ENCODE measurements at places on chromosomes 13 and 19. TPM values are rescaled to one million over a fixed set of nuclear protein-coding genes. Genes with fewer than 3 reads are reported as not detected.

The ATXN8OS gene
- total RNA-seq, result not detected

The SLC7A9 gene
- not detected for total RNA-seq

The RPL18 gene
- total RNA-seq, result 1,874 TPM

The WDR88 gene
- total RNA-seq, result not detected

The PDX1 gene
- not detected for total RNA-seq

The POP4 gene
- total RNA-seq, result 53.6 TPM

The JAK3 gene
- 3.5 TPM for total RNA-seq

The GAS6 gene
- total RNA-seq, result 20.5 TPM

The MAP2K2 gene
- total RNA-seq, result 167 TPM

The RBM26 gene
- 70.5 TPM for total RNA-seq

DNA sequence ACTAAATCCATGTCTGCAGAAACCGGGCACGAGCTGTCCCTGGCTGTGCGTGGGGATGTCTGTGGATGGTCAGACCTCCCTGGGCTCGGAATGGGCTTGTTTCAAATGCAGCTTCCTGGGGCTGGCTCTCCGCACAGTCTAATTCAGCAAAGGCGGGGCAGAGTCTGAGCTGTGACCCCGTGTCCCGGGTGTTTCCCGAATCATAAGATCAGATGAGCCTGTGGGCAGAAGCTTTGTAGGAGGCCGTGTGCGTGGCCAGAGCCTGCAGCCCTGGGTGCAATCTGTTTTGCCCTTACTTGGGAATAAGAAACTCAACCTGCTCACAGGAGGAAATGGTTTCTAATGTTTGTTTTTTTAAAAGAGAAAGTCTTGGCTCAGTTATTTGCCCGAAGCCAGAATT is 13.9 kb upstream of the GNA11 start:
- DNase-seq, result no peak

DNA sequence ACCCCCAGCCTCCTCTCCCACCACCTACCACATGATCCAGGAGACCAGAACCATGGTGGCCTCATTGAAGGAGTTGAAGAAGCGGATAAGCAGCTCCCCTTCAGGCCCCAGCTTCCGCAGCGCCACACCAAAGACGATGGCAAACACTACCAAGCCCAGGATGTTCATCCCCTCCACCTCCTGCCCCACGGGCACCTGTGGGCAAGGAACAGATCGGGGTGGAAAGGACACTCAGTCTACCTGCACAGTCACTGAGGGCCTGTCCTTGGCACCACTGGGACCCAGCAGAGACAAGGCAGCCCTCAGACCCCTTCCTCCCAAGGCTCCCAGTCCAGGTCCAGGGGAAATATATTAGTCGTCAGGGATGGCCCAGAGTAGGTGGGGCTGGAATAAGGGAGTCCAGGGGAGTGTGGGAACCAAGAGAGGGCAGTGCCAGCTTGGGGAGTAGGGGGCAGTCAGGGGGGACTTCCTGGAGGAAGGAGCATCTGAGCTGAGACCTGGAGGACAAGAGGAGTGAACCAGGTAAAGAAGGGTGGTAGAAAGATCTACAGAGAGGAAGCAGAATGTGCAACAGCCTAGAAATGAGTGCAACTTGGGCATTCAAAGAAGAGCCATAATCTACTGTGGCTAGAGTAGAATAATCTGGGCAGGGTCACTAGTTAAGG is 5.9 kb downstream of the SLC1A5 start:
- no peak for DNase-seq

- no peak for DNase-seq
These were observed 816.0 kb downstream of the OLFM4 start for GRCh38 chr13:53844473-53845146.

- no peak for DNase-seq
These were observed 451.7 kb downstream of the PCDH9 start for GRCh38 chr13:66778461-66778860.

- DNase-seq, result peak; percentile 91
These were observed 6.3 kb downstream of the ERICH4 start for GRCh38 chr19:41449079-41449864.

DNA sequence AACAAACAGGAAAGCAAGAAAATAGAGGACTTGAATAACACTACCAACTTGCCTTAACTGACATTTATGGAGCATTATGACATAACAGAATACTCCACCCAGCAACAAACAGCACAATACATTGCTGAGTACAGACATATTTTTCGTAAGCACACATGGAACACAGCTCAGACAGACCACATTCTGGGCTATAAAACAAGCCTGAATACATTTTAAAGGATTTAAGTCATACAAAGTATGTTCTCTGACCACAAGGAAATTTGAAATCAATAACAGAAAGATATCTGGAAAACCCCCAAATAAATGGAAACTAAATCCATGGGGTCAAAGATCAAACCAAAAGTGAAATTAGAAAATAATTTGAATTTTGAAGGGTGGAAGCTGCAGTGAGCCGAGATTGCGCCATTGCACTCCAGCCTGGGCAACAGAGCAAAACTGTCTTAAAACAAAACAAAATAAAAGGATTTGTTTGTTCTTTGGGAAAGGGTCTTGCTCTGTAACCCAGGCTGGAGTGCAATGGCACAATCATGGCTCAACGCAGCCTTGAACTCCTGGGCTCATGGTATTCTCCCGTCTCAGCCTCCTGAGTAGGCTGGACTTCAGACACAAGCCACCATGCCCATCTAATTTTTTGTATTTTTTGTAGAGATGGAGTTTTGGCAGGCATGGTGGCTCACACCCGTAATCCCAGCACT is 5.6 kb downstream of the ZDHHC20 start:
- no peak for DNase-seq

DNA sequence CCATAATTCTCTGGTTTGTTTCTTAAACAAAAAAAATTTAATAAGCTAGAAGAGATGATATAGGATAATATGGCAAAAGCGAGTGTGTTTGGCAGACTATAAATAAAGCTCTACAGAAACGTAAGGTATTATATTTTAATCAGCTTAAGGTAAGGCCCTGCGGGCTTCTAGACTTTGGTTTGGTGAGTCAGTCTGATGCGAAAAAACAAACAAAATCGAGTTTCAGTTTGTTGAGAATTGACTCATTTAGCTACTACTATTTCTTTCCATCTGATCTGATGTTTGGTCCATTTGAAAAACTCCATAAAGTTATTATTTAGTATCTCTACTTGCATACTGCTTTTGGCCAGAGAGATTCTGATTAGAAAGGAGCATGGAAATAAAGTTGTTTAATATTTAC is 138.0 kb downstream of the MIPEP start:
- DNase-seq, result no peak

GRCh38 chr13:26679411-26680122 is 81.0 kb downstream of the GPR12 start:
- DNase-seq, result no peak

DNA sequence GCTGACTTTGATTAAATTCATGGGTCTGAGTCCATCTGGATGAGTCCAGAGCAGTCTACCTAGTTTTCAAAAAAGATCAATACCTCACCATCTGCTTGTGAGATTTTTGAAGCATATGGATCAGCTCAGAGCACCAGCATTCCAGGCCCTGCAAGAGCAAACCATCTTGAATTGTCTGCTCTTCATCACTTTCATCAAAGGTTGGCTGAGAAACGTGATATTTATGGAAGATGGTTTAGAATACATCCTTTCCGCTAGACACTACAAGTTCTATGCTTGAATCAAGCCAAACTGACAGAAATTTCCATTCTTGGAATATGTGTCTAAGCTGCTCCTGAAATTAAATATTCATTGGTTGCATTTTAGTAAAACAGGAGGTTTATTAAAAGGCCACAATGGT is 190.3 kb downstream of the KCNRG start:
- DNase-seq, result no peak

- peak; percentile 36 for DNase-seq
These were observed 5.0 kb upstream of the MTMR6 start for GRCh38 chr13:25292301-25292700.

- DNase-seq, result no peak
These were observed 2.2 kb downstream of the HIF3A start for GRCh38 chr19:46299004-46299509.

GRCh38 chr19:39277598-39277997 is 9.4 kb downstream of the IFNL2 start:
- DNase-seq, result no peak

DNA sequence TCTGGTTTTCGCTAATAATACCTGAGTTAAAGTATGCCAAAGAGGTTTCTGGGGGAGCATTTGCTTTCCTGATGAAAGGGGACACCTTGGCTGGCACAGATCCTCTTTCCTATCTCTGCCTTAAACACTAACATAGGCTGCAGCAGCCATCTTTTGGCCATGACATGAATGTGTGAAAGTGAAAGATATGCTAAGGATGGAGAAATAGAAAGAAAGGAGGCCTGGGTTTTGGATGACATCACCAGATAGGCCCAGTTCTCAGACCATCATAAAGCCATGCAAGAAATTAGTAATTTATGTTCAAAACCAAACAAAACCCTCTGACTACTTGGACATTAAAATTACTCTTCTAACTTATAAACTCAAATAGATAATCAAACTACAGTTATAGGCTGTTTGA is 279.7 kb downstream of the COG6 start:
- no peak for DNase-seq

- no peak for DNase-seq
These were observed 267.3 kb downstream of the RFC3 start for GRCh38 chr13:34085204-34085603.

- no peak for DNase-seq
These were observed 32.9 kb downstream of the CCDC122 start for GRCh38 chr13:43846496-43847158.

GRCh38 chr13:49116873-49117272 is 103.3 kb upstream of the MLNR start:
- DNase-seq, result no peak

- DNase-seq, result no peak
These were observed 27.4 kb downstream of the CEBPA start for GRCh38 chr19:33274663-33275558.

- DNase-seq, result no peak
These were observed 330.7 kb upstream of the ATXN8OS start for GRCh38 chr13:69776937-69777336.

- no peak for DNase-seq
These were observed 1.0 kb downstream of the FBL start for GRCh38 chr19:39845172-39845571.

DNA sequence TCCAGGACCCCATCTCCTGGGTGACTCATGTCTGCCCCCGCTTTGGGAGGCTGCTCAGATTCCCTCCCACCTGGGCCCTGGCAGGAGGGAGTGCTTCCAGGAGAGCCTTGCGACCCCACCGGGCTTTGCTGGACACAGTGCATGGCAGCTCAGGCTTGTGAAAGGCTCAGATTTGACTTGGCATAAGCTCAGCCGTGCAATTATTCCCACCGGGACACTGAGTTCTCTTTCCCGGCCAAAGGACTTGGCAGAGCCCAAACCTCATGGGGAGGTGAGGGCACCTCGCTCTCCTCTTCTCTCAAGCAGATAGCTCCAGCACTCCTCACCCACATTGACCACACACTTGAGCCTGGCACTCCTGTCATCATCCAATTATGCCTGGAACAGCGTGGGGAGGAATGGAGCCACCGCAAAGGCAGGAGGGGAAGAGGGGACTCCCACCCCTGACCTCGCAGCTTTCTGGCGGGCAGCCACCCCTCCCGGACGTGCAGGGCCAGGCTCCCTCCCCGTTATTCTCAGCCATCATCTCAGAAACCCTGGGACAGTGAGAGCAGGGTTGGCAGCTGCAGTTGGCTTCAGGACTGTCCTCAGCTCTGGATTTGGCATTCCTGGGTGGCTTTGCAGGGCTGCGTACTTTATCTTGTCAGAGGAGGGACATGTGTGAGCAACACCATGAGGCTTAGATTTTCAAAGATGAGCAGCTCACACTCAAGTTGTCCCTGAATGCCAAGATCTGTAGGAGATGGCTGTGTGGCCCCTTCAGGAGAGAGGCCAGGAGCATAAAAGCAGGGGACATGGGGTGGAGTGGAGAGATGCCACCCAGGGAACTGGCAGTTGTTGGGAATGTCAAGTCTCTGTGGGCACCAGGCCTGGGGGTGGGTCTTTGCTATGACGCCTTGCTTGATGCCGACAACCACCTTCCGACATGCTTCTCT is 306.2 kb downstream of the TEX29 start:
- peak; percentile 15 for DNase-seq

DNA sequence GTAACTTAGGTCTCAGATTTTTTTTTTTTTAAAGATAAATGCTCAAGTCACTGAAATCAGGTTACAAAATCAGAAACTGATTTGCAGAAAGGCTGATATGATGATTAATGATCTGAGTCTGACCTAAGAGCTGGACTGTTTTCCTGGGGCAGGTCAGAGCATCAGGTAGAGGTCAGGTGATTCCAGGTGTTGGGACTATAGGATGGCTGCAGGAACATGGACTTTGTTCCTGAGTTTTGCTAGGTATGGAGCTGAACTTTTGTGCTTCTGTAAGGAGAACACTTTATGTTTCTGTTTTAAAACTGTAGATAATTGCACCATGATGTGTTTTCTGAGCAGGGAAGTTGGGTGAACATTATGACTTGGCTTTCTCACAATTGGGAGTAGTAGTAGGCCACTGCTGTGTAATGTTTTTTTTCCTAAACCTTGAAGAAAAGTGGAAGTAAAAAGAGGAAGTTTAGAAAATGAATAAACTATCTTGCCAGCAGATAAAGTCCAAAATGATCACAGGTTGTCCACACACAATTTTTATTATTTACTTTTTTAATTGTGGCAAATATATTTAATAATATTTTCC is 297.2 kb downstream of the DCT start:
- no peak for DNase-seq

DNA sequence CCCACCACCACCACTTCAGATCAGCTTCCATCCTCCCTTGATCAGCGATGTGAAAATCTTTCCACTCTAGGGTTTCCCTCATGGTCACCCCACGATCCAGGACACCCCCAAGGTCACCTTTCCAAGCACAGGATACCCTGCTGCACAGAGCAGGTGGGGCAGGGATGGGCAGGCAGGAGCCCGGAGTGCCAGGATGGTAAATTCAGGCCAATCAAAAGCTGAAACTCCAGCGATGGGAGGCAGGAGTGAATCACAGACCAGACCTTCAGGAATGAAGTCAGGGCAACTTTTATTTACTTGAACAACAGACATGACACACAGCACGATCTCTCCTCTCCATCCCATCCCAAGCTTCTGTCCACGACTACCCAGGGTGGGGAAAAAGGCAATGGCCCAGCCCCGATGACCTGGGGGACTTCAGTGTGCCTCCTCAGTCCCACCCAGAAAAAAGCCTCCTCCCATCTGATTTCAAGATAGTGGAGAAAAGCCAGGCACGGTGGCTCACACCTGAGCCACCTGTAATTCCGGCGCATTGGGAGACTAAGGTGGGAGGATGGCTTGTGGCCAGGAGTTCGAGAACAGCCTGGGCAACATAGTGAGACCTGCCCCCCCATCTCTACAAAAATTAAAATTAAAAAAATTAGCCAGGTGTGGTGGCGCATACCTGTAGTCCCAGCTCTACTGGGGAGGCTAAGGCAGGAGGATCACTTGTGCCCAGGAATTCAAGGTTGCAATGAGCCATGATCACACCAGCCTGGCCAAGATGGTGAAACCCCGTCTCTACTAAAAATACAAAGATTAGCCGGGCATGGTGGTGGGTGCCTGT is 39.2 kb downstream of the ZSWIM4 start:
- DNase-seq, result peak; percentile 45

- DNase-seq, result no peak
These were observed 44.5 kb downstream of the VWA8 start for GRCh38 chr13:41916173-41916954.
